ENCODE measurements at places on chromosomes 1 and 21. TPM values are rescaled to one million over a fixed set of nuclear protein-coding genes. Genes with fewer than 3 reads are reported as not detected.

ADAMTS4 gene
- total RNA-seq, result 0.26 TPM

C1orf94 gene
- not detected for total RNA-seq

BMP8B gene
- total RNA-seq, result 3.7 TPM

UBXN10 gene
- total RNA-seq, result 0.05 TPM

NUP210L gene
- 0.05 TPM for total RNA-seq

ZNF326 gene
- total RNA-seq, result 19.7 TPM

TMPRSS15 gene
- total RNA-seq, result not detected

WRAP73 gene
- 27.1 TPM for total RNA-seq

RAB3B gene
- total RNA-seq, result 1.2 TPM

PTPN7 gene
- total RNA-seq, result 0.33 TPM

PIGR gene
- total RNA-seq, result 1.4 TPM

RIPPLY3 gene
- total RNA-seq, result 1.2 TPM

TSACC gene
- 3.6 TPM for total RNA-seq

MORN1 gene
- 21.3 TPM for total RNA-seq

SPRR2E gene
- not detected for total RNA-seq

CDC42 gene
- total RNA-seq, result 240 TPM

HSD11B1 gene
- not detected for total RNA-seq

KCTD3 gene
- total RNA-seq, result 34.7 TPM

OR4F29 gene
- not detected for total RNA-seq

Measured in Panc1 (cell line).